ENCODE measurements at places on chromosomes 1 and 21. TPM values are rescaled to one million over a fixed set of nuclear protein-coding genes. Genes with fewer than 3 reads are reported as not detected.

The PLEKHA6 gene
- 57.3 TPM for total RNA-seq

The MKNK1 gene
- 134 TPM for total RNA-seq

The SEC16B gene
- 63.7 TPM for total RNA-seq

The LPGAT1 gene
- total RNA-seq = 171 TPM

The IRF6 gene
- total RNA-seq = 66.4 TPM

The PIGP gene
- total RNA-seq = 11.4 TPM

The ZSWIM5 gene
- total RNA-seq = 14.7 TPM

The VANGL2 gene
- total RNA-seq = 3.3 TPM

Data from Peyer's patch (tissue), 4 donors.